ENCODE measurements at places on chromosomes 11 and 22.

GRCh38 chr11:114606003-114606801, 10.6 kb upstream of the NXPE4 start:
- DNase-seq = no peak

GRCh38 chr11:125464270-125464662, 31.8 kb downstream of the FEZ1 start:
- DNase-seq = no peak

GRCh38 chr22:36486619-36487384, 5.4 kb upstream of the TXN2 start:
- DNase-seq = no peak

DNA sequence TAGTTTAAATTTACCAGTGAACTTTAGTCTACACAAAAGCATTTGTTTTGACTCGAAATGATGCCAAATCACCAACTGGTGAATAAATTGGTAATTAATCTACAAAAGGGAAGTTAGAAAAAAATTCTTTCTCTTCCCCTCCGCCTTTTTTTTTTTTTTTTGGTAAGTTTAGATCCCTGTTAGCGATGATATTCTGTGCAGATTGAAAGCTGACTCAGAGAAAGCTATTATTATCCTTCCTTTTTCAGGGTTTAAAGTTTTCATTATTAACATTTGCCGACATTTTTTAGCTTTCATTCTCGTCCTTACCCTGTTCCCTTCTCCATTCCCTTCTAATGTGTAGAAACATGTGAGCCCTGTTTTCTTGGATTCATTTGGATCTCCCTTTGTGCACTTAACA, 16.8 kb upstream of the NUP160 start:
- no peak for DNase-seq
